ENCODE measurements at places on chromosomes 12 and 14. TPM values are rescaled to one million over a fixed set of nuclear protein-coding genes. Genes with fewer than 3 reads are reported as not detected.

DNA sequence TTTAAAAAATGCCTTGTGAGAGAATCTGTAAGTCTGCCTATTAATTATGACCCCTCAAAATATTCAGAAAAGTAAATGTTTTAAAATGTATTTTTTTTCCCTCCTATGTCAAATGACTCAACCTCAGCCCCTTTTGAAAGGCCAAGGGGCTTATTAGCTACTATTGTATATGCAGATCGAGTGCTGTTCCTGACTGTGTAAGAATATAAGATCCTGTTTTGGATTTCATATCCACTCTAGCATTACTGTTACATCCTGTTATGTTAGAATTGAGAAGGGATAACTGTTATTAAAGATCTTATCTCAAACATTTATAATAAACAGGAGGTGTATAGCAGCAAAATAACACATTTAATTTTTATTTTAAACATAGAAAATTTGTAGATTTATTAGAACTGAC is 46.6 kb upstream of the TPH2 start:
- H3K27me3 ChIP-seq, result no peaks in the 10 kb centered on the region
- H3K27ac ChIP-seq, result no peak overlapping the region
- no peaks in the 10 kb centered on the region for H3K4me1 ChIP-seq

Gene SPSB2
- total RNA-seq, result 6.7 TPM

Gene RERG
- 2.5 TPM for total RNA-seq

Gene PRPF39
- 47.8 TPM for total RNA-seq

Gene NOS1
- 0.05 TPM for total RNA-seq
